ENCODE measurements at places on chromosomes 2 and 18. TPM values are rescaled to one million over a fixed set of nuclear protein-coding genes. Genes with fewer than 3 reads are reported as not detected.

GRCh38 chr18:49898421-49898820 lies 85.1 kb upstream of the ACAA2 start:
- DNase-seq: peak; percentile 12

- no peak for DNase-seq
Measured at GRCh38 chr2:46167406-46167805, 129.8 kb upstream of the EPAS1 start.

DNA sequence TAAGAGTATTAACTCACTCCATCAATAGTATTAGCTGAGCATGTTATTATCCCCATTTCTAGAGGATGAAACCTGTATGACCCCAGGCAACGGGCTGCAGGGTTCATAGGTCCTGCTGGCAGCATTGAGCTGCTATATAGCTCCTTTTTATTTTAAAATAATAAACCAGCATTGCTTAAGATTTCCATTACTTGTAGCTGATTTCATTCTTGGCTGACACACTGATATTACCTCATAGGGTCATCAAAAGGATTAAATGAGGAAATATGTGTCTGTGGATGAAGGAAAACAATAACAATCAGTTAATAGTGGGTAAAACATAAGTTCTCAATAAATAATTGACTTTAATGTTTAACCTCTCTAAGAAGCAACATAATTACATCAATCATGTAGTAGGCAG lies 48.3 kb upstream of the NRP2 start:
- no peak for DNase-seq

Gene SMAD7
- 1.5 TPM for polyA plus RNA-seq

Gene CRYGA
- not detected for polyA plus RNA-seq
